Osteocyte (in vitro differentiated cells): ENCODE measurements at places on chromosomes 2 and 18.

DNA sequence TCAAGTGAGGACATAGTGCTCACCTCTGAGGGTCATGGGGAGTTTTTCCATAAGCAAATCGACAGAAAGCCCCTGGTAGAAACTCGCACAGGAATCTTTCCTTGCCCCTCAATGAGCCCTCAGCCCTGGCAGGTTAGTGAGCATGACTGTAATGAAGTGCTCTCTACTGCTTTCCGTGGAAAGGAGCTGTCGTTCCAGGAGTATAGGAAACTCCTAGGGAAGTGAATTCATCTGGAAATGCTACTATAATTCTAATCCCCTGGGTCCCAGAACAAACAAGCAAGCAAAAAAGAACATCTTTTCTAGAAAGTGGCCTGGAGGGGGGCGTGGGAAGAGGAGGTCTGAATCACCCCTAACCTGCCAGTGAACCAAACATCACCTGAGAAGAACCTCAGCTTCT, 18.1 kb downstream of the BCL2L11 start:
- no peak for DNase-seq

DNA sequence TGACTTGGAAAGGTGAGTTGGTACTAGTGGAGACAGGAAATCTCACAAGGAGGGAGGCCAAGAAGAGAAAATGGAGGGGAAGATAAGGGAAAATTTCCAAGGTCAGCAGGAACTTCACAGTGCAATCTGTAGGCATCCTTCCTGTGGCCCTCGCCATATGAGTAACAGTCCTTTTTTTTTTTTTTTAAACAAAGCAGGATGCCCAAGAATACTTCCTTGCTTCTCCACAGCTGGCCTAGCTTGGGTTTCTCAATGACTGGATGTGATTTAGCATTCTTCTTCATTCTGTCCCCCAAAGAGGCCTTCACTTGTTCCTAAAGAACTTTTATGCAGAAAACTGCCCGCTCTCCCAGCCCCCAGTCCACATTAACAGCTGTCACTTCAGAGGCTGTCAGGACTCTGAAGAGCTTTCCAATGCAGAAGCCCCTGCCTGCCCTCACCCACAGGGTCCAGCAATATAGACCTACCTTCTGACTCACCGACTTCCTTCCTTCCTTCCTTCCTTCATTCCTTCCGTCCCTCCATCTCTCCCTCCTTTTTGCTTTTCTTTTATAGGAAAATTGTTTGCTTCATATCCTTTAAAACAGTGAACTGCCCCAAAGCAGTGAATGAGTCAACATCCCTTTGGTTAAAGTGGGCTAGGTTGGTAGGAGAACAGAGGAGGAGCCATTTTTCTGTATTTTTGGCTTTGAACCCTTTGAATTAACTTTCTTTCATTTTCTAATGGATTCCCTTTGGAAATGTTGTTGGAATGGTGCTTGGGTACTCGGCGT, 172.0 kb downstream of the MGAT5 start:
- DNase-seq = no peak

GRCh38 chr18:61950371-61950770, 57.6 kb upstream of the RNF152 start:
- no peak for DNase-seq

GRCh38 chr2:156340804-156341451, 8.4 kb upstream of the NR4A2 start:
- no peak for DNase-seq

DNA sequence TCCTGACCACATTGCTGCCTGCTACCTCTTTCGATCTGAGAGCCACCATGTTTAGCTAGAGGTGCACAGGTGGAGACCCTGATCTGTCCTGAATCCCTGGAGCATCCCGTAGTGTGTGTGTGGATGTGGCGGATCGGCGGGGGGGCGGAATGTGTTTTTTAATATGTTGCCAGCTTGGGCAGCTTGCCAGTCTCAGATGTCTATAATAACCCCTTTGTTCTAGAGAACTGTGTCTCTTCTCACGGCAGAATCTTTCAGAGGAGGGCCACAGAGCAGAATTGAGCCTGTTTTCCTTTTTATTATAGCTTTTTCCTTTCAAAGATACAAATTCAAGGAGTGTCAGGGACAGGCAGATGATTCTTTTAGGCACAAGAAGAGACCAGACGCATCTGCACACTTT, 934.1 kb upstream of the KLHL29 start:
- no peak for DNase-seq

DNA sequence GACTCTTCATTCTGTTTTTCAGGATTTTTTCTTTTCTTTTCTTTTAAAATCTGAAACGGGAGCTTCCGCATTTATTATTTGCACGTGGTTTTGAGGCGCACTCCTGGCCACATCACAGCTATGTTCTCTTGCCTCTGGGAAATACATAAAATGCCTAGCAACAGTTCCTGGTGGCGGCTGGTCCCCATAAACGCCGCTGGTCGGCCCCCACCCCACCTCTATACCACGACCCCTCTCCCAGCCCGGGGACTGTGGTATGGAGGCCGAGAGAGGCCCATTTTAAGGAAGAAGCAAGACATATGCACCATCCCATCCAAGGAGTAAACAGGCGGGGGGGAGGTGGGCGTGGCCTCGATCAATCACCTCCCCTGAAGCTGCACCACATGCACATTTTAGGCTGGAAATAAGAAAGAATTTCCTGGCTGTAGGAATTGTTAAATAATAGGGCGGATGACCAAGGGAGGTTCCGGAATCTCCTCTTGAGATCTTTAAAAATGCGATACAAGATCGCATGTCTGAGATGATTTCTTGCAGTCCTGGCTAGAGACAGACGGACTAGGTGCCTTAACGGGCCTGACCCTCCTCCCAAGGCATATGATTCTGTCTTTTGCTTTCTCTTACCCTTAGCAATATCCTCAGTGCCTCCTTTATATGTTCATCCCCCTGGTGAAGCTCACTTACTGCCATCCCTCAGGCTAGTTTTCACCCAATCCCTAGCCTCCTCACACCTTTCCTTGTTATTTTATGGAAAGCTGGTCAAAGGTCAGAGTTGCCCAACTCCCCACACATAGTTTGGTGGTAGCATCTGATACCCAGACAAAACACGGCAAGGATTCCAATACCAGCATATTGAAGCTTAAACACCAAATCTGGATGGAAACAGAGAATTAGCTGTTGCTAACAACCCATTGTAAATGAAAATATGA, 82.4 kb downstream of the BCL2 start:
- DNase-seq = no peak

DNA sequence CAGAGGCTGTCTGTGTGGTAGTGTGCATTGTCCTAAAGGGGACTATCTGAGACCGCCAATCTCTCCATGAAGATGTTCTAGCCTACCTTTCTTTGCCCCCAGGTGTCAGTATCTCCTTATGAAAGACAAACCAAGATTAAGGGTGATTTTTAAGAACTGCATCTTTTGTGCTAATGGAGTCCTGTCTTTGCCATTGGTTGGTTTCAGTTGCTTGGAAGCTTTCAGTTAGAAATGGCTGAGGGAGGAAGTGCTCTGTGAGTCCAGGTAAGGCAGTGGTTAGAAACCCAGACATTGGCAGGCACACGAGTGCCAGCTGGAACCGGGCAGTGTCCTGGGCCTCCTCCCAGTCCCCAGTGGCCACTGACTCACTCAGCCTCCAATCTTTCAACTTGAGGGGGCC, 111.3 kb downstream of the DOCK10 start:
- no peak for DNase-seq
